T-helper 9 cell (primary cell): ENCODE measurements at places on chromosomes 11 and 22.
A peak's percentile ranks its signal among the peaks of the same experiment; 100 is the strongest.

- DNase-seq: no peak
Measured at GRCh38 chr11:62794201-62794775, 2.5 kb upstream of the TMEM223 start.

DNA sequence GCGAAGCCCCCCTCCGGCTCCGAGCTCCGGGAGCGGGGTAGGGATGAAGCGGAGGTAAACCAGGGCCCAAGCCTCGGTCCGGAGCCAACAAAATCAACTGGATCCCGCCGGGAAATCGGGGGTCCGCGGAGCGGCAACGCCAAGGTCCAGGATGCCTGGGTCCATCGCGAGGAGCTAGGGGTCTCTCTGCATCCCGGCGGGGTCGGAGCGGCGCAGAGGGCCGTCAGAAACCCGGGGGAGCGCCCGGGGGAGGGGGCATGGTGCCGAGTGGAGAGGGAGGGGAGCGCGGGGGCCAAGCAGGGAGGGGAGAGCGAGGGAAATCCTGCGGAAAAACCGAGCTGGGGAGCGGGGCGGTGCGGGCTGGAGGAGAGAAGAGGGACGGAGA lies 51.8 kb downstream of the SLC22A12 start:
- DNase-seq: no peak

DNA sequence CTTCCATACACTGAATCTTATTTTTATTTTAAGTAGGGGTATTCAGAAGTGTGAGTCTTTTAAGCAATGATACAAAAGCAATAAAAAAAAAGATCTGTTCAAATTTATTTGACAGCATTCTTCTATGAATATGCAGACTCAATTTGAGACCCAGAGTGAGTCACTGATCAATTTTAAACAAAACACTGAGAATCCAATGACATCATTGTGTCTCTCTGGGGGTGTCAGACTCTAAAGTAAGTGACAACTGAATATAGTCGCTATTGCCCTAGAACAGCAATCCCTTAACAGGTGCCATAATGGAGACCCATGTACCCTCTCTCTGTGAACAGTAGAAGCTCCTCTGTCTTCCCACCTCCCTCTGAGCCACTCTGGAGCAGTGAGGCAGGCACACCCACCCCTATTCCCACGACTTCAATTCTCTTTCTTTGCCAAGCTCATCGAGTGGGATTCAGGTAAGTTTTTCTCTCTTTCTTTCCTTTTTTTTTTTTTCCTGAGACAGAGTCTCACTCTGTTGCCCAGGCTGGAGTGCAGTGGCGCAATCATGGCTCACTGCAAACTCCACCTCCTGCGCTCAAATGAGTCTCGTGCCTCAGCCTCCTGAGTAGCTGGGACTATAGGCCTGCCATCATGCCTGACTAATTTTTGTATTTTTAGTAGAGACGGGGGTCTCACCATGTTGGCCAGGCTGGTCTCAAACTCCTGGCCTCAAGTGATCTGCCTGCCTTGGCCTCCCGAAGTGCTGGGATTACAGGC lies 5.1 kb upstream of the RPS3 start:
- no peak for DNase-seq

GRCh38 chr11:75562048-75562835 lies at the start of gene SERPINH1:
Gene SERPINH1, plus strand, starts transcription at chr11:75562253. Its CDS starts 4,097 bp downstream, at chr11:75566350.
- DNase-seq: peak; percentile 44

DNA sequence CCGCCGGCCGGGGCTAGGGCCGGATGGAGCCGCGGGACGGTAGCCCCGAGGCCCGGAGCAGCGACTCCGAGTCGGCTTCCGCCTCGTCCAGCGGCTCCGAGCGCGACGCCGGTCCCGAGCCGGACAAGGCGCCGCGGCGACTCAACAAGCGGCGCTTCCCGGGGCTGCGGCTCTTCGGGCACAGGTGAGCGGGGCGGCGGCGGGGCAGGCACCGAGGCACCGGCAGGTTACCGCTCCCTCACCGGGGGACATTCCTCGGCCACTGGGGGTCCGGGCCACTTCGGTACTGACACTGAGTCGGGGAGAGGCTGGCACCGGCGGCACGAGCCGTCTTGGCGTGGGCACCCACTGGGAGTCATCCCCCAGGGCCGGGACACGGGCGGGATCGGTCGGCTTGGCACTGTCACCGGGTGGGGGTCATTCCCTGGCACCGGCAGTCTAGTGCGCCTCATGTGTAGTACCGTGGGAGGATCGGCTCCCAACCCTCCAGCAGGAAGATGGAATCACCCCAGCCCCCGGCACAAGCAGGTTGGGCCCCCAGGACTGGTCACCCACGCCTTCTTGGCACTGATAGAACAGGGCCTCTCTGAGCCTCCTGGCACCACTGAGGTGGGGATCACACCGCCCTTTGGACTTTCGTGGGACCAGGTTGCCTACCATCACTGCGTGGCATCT lies 511 bp downstream of the DGKZ start:
- no peak for DNase-seq

DNA sequence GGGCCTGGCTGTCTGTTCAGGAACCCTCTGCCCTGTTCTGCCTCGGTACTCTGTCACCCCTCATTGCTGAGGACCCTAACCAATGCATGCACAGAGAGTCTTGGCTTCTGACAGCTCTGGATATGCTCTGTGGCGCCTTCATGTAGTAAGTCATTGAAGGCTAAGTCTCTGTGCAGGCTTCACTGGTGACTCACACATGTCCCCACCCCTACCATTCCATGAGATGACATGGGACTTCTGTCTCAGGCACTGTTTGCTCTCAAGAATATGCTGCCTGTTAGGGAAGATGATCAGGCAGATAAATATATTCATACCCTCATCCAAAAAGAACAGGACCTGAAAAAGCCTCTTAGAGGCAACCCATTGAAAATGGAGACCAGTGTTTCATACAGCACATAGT lies 43.6 kb upstream of the HORMAD2 start:
- DNase-seq: no peak

DNA sequence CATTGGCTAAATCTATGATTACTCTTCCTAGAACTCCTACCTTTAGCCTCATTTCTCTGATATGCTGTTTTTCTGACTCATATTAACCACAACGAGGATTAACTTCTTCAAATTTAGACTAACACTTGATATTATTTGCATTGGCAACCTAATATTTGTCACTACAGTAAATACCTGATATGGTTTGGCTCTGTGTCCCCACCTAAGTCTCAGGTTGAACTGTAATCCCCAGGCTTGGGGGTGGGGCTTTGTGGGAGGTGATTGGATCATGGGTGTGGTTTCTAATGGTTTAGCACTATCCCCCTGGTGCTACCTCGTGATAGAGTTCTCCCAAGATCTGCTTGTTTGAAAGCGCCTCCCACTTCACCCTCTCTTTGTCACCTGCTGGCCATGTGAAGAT lies 17.1 kb upstream of the MED17 start:
- DNase-seq: no peak

GRCh38 chr11:47272706-47273105 lies 2.8 kb downstream of the MADD start:
- no peak for DNase-seq

- no peak for DNase-seq
Measured at GRCh38 chr11:34185926-34186841, 80.8 kb downstream of the NAT10 start.

DNA sequence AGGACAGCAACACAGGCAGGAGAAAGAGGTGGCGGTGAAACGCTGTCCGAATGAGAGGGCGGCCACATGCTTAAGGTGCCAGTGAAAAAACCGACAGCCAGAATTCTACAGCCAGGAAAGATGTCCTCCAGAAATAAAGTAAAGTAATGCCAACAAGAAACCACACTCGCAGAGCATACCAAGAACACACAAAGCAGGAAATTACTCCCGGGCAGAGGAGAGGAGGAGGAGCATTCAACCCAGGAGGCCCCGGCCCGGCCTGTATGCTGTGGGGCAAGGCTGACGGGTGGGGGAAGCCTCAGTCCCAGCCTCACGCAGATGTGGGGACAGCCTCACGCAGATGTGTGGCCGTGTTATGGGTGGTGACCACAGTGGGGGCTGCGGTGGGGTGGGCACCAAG lies 28.0 kb downstream of the CHID1 start:
- no peak for DNase-seq

- DNase-seq: no peak
Measured at GRCh38 chr11:83694191-83694910, 408.2 kb upstream of the CCDC90B start.

GRCh38 chr11:76280151-76280881 lies 74.0 kb upstream of the WNT11 start:
- DNase-seq: no peak

GRCh38 chr22:22920910-22921550 lies 33.4 kb downstream of the IGLL5 start:
- DNase-seq: no peak

- no peak for DNase-seq
Measured at GRCh38 chr22:50098052-50098451, 8.2 kb downstream of the MOV10L1 start.

DNA sequence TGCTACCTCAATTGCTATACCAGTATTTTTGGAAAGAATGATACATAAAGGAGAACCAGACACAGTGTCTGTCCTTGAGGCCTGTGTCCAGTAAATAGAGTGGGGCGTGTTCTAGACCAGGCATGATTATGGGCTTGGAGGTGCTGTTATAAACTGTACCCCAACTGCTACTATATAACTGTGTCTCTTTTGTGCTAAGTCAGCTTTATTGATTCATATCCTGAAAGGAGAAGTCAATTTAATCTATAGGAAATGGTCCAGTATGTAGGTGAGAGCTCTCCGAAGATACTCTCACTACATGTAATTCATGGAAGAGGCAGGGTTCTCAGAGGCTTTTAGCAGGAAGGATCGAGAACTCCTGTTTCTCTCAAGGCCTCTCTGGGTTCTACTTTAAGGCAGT lies 334.3 kb downstream of the TMEM135 start:
- no peak for DNase-seq

DNA sequence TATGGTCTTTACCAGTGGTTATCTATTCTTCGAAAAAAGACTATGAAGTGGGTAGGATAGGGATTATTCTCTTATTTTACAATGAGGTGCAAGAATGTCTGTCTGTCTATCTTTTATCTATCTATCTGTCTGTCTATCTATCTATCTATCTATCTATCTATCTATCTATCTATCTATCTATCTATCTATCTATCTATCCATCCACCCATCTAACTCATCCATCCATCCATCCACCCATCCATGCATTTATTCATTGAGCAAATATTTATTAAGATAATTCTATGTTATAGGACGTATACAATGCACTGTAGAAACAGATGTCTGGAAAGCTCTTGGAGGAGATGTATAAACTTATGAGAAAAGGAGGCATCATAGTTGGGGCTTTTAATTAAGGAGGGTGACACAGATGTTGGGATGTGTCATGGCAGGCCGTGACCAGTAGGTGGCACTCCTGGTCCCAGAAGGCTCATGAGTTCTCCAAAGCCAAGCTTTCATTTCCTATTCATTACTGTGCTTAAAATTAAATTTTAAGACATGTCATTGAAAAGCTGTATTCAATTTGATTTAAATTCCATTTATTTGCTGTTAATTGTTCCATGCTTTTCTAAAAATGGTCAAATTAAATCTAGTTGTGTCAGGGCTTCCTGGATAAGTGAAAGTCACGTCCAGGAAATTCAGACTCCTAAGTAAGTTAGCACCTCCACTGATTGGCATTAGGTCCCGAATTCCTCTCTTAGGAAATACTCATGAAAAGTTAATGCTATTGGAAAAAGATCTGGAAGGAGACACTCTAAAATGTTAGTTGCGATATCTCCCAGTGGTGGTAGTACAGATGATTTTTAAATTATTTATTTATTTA lies 19.0 kb upstream of the E2F8 start:
- DNase-seq: peak; percentile 50

GRCh38 chr22:50498322-50498890 lies 9.1 kb downstream of the LMF2 start:
- DNase-seq: peak; percentile 49

- DNase-seq: no peak
Measured at GRCh38 chr11:36095716-36096115, 151.9 kb downstream of the LDLRAD3 start.

- DNase-seq: no peak
Measured at GRCh38 chr22:46902436-46902835, 140.0 kb downstream of the TBC1D22A start.

GRCh38 chr22:29670626-29671025 lies 49.2 kb upstream of the CABP7 start:
- DNase-seq: no peak

DNA sequence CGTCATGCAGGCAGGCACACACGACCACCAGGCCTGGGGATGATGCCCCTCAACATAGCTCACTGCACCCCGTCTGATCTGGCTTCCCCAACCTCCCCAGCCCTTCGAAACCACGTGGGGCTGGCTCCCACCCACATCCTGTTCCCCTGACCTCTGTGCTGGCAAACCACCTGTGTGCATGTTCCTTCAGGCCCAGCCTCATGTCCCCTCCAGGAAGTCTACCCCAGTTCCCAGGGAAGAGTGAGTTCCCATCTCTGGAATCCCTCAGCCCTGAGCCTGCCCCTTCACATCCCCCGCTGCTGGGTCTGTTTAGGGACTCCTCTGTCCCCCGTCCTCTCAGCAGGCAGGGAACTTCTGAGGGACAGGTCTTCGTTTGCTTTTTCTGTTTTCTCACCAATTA lies 7.1 kb downstream of the SLC7A4 start:
- DNase-seq: no peak

- DNase-seq: no peak
Measured at GRCh38 chr22:42803389-42803788, 53.7 kb downstream of the ARFGAP3 start.

- DNase-seq: no peak
Measured at GRCh38 chr11:34823639-34824038, 92.5 kb downstream of the APIP start.

DNA sequence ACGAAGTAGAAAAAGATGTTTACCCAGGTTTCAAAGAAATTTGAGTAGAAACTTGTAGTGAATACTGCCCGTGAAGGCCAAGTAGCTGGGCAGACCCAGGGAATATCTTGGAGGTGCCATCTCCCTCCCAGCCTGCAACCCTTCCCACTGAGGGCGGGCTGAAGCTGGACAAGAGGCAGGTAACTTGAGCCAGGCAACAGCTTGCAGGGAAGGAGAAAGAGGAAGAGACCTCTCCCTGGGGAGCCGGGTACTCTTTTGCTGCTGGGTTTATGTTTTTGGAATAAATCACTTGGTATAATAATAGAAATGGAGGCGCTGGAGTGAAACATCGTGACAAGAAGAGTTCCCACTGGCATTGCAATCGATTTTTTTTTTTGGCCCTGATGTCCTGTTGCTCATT lies 49.4 kb upstream of the JAM3 start:
- DNase-seq: no peak

- no peak for DNase-seq
Measured at GRCh38 chr11:63534895-63535461, 1.6 kb upstream of the PLAAT4 start.

DNA sequence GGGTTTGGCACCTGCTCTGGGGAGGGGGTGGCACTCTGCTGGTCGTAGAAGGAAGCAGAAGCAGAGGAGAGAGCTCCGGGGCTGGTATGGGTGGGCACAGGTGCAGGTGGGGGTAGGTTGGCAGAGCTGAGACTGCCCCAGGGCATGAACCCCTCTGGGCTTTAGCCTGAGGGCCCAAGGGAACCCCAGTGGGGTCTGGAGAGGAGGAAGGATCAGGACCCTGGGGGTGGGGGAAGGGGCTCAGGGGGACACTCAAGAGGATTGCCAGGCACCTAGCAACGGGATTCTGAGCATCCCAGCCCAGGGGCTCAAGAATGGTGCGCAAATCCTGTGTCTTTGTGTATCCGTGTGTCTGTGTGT lies 6.3 kb downstream of the ALDH3B2 start:
- DNase-seq: no peak
